ENCODE measurements at places on chromosomes 1 and 21. TPM values are rescaled to one million over a fixed set of nuclear protein-coding genes. Genes with fewer than 3 reads are reported as not detected.

TNN gene
- total RNA-seq, result not detected

IL12RB2 gene
- total RNA-seq, result 0.12 TPM

OR2L13 gene
- not detected for total RNA-seq

FAM131C gene
- 17.8 TPM for total RNA-seq

NEGR1 gene
- not detected for total RNA-seq

KIF17 gene
- total RNA-seq, result 2.4 TPM

CATSPERE gene
- total RNA-seq, result 0.17 TPM

CFAP74 gene
- total RNA-seq, result not detected

NBPF6 gene
- not detected for total RNA-seq

PIK3R3 gene
- 1.3 TPM for total RNA-seq

TFF3 gene
- total RNA-seq, result not detected

RXFP4 gene
- not detected for total RNA-seq

PRDM16 gene
- 0.45 TPM for total RNA-seq

CCDC27 gene
- total RNA-seq, result not detected

STPG1 gene
- total RNA-seq, result 6.9 TPM

FOXE3 gene
- total RNA-seq, result not detected

LCE1F gene
- total RNA-seq, result not detected

HES5 gene
- not detected for total RNA-seq

FGR gene
- total RNA-seq, result not detected

TXNDC12 gene
- total RNA-seq, result 33.9 TPM

CXADR gene
- total RNA-seq, result 7.4 TPM

CRABP2 gene
- total RNA-seq, result 9.1 TPM

MYCBP gene
- total RNA-seq, result 18.6 TPM

S100A2 gene
- 37.7 TPM for total RNA-seq

ZNF648 gene
- not detected for total RNA-seq

HLX gene
- total RNA-seq, result 5.6 TPM

SPRR4 gene
- not detected for total RNA-seq

UMODL1 gene
- total RNA-seq, result not detected

FAM177B gene
- not detected for total RNA-seq
